CD4-positive, alpha-beta T cell treated with Interleukin-15 for 4 hours (primary cell): ENCODE measurements at places on chromosomes 3 and 15.

- DNase-seq, result no peak
Measured at GRCh38 chr3:46138581-46138980, 69.5 kb downstream of the CCR1 start.

- DNase-seq, result no peak
Measured at GRCh38 chr15:51172193-51172592, 77.5 kb upstream of the TNFAIP8L3 start.

DNA sequence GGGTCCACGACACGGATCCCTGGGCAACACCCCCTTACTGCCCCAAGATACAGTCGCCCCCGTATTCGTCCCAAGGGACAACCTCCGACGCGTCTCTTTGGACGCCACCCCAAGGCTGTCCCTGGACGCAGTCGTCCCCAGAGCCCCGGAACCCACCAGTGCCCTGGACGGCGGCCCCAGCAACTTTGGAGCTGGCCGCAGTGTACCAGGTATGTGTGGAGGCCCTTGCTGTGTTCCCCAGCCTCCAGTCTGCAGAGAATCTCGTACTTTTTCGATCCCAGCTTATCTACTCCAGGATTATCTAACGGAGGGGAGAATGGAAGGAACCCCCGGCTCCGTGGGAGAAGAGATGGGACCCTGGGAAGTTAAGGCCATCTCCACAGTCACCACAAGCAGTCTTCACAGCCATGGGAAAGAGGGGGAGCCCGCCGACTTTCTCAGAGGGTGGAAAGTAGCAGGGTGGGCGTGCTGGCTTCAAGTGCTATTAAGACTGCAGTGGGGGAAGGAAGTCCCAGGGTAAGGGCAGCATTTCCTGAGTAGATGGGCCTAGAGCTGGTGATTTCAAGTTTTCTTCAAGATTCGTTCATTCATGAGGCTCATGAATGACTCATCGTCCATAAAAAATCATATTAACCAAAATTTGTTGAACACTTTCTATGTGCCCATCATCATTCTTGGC is 1.1 kb downstream of the MESP2 start:
- no peak for DNase-seq

DNA sequence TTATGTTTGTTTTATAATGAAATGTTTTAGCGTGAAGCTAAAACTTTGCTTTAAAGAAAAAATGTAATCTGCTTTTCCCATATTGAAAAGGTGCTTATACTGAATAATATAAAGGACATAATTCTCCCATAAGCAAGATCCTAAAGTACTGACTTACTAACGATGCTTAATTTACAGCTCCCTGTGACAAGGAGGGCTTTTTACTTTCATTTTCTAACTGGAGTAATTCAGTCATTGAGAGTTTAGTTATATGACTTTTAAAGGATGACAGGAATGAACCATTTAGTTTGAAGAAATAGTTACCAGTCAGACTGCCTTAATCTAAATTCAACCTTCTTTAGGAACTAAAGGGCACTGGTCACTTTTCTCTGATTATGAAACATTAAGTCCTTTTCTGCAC is 19.3 kb upstream of the ZPLD1 start:
- no peak for DNase-seq

DNA sequence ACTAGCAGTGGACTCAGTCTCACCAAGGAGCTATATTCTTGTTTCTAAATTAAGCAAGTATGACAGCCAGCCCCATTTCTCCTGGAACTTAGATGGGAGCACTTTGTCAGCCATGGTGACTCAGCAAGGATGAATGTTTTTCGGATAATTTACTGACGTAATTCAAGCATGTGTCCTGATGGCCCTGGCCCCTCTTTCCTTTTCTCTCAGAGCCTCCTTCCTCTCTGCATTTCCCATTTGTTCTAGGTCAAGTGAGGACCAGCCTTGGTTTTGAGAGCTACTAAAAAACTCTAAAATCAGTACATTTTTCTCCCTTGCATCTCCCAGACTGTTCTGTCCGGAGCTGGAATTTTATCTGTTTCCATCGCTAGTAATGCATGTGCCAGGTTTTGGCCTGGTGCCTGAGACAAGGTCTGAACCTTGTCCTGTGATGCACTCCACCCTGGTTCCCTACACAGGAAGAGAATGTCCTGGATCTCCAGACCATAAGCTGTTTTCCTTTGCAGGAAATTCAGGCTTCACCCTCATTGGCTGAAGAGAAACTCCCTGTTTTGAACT is 256.6 kb upstream of the ROPN1 start:
- no peak for DNase-seq

GRCh38 chr3:164418414-164418813 is 659.9 kb downstream of the SI start:
- no peak for DNase-seq

GRCh38 chr3:125281381-125281780 is 68.8 kb upstream of the SLC12A8 start:
- DNase-seq, result no peak

GRCh38 chr15:67091071-67091979 is 25.9 kb downstream of the SMAD3 start:
- peak; percentile 81 for DNase-seq

GRCh38 chr15:67120839-67121643 is 55.6 kb downstream of the SMAD3 start:
- DNase-seq, result peak; percentile 89

DNA sequence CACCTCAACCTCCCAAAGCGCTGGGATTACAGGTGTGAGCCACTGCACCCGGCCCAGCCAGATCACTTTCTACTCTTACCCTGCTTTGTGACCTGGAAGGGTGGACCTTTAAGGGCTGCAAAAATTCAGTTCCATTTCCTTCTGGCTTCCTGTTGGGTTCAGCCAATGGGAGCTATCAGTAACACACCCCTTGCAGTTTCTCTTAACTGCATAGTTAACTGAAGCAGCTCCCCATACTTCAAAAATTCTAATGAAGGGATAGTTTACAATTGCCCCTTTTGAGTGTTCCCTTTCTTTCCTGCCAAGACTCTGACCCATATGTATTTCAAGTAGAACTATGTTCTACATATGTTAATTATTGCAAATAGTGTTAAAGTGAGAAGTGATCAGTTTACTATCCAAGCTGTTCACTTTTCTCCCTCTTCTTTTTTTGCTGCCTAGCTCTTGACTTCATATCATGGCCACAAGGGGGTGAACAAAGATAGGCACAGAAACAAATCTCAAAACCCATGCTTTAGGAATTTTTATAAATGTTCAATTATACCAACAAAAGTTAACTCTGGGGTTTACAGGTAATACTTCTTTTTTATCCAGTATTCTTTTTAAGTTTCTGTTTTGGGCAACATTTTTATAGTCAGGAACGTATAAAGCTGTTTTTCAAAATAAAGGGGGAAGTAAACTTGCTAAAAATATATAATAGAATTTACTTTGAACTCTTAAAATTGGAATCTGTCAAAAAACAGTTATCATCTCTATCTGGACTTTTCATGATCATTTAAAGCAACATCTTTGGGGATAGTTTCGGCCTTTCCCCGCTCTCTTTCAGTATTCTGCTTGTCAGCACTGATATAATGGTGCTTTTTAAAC is 8.1 kb downstream of the PGBD4 start:
- DNase-seq, result no peak

DNA sequence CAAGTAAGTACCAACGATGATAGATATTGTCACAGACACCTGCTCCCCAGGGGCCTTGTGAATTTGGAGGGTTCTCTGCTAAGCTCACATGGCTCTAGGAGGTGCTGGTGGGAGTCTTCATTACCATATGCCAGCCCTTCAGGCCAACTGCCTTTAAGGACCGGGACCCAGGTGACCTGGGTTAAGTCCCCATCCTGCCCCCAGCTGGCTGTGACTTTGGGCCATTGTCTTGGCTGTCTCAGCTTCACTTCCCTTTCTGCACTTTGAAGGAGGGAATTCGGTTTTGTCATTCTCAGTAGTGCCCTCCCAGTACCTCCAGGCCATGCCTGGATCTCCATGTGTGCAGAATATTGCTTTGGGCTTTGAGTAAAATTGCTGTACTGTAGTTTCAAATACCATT is 72.8 kb upstream of the ACAD9 start:
- no peak for DNase-seq

GRCh38 chr3:27290760-27291159 is 78.4 kb downstream of the NEK10 start:
- no peak for DNase-seq

GRCh38 chr3:43497422-43497821 is 124.4 kb downstream of the ANO10 start:
- DNase-seq, result no peak

DNA sequence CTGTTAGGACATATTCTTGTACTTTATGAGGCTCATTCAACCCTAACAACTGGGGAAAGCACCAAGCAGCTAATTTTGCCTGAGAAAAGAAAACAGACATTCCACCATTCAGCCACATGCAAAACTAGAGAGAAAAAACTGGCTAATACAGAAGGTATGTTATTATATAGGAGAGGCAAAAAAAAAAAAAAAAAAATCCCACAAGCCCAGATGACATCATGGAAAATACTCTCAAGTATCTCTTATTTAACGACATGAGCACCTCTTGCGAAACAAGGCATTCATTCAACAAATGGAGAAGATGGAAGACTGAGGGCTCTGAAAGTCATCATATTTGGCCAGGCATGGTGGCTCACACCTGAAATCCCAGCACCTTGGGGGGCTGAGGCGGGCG is 61.5 kb downstream of the PRICKLE2 start:
- DNase-seq, result no peak

- DNase-seq, result no peak
Measured at GRCh38 chr3:73273341-73273740, 211.9 kb downstream of the EBLN2 start.

- DNase-seq, result no peak
Measured at GRCh38 chr3:166734734-166735133, 645.4 kb downstream of the ZBBX start.

DNA sequence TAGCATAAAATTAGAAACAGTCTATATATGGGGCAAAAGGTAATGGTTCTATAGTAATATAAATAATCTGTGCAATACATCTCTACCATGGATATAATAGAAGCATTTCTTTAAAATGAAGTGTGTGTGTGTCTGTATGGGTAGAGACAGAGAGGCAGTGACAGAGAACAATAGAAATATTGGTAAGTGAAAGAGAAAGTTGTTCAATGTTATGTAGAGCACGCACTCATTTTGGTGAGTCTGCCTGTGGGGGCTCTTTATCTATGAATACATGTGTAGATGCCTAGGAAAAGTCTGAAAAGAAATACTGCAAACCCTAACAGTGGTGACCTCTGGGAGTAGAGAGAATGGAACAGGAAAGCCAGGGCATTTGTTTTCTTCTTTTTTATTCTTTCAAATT is 182.6 kb downstream of the STAC start:
- DNase-seq, result no peak

DNA sequence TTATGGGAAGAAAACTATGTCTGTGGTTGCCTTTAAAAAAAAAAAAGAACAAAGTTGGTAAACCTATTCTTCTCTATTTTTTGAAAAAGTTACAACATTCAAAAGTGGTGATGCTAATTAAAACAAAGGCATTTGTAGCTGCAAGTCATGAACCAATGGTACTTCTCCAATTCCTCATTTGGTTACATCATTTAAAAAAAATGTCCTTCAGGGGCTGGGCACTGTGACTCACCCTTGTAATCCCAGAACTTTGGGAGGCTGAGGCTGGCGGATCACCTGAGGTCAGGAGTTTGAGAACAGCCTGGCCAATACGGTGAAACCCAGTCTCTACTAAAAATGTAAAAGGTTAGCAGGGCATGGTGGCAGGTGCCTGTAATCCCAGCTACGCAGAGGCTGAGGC is 574.6 kb downstream of the VGLL3 start:
- no peak for DNase-seq

GRCh38 chr3:76552653-76553052 is 487.2 kb upstream of the ROBO2 start:
- no peak for DNase-seq

DNA sequence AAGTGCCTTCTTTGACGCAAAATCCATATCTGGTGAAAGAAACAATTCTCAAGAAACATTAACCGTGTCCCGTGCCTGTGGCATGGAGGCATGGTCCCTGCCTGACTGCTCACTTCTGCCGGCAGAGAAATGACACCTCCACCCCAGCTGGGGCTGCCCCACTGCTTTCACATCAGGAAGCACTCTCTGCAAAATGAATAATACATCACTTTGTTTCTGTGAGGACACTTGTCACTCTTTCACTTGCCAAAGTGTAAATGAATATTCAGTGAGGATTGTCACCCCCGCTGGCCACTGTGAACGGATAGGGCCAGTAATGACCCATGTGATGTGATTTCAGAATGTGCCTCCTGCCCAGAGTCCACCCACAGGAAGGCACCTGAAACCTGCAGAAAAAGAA is 31.1 kb upstream of the SLC24A5 start:
- DNase-seq, result no peak

GRCh38 chr3:57105585-57105984 is 45.1 kb downstream of the SPATA12 start:
- no peak for DNase-seq
